ENCODE measurements at places on chromosomes 2 and 18.

- H3K36me3 ChIP-seq, result no peaks in the 10 kb centered on the region
- no peaks in the 10 kb centered on the region for H3K4me1 ChIP-seq
- H3K27ac ChIP-seq, result no peak overlapping the region
- no peak for DNase-seq
These were observed 49.1 kb downstream of the KCNF1 start for GRCh38 chr2:10960606-10961489.

GRCh38 chr18:54296062-54296461, 26.7 kb downstream of the POLI start:
- no peaks in the 10 kb centered on the region for H3K4me1 ChIP-seq
- no peak for DNase-seq
- H3K4me3 ChIP-seq, result no peak overlapping the region

GRCh38 chr18:36083729-36084128, 16.4 kb upstream of the RPRD1A start:
- no peaks in the 10 kb centered on the region for H3K36me3 ChIP-seq
- DNase-seq, result no peak
- no peak overlapping the region for H3K4me3 ChIP-seq

- DNase-seq, result no peak
- H3K4me1 ChIP-seq, result no peaks in the 10 kb centered on the region
- no peaks in the 10 kb centered on the region for H3K36me3 ChIP-seq
- no peak overlapping the region for H3K4me3 ChIP-seq
These were observed 257.2 kb downstream of the ANAPC1 start for GRCh38 chr2:111626865-111627163.

GRCh38 chr2:66555091-66555490, 120.2 kb downstream of the MEIS1 start:
- no peak for DNase-seq
- H3K4me1 ChIP-seq, result no peaks in the 10 kb centered on the region
- no peak overlapping the region for H3K27ac ChIP-seq
- H3K4me3 ChIP-seq, result no peak overlapping the region

DNA sequence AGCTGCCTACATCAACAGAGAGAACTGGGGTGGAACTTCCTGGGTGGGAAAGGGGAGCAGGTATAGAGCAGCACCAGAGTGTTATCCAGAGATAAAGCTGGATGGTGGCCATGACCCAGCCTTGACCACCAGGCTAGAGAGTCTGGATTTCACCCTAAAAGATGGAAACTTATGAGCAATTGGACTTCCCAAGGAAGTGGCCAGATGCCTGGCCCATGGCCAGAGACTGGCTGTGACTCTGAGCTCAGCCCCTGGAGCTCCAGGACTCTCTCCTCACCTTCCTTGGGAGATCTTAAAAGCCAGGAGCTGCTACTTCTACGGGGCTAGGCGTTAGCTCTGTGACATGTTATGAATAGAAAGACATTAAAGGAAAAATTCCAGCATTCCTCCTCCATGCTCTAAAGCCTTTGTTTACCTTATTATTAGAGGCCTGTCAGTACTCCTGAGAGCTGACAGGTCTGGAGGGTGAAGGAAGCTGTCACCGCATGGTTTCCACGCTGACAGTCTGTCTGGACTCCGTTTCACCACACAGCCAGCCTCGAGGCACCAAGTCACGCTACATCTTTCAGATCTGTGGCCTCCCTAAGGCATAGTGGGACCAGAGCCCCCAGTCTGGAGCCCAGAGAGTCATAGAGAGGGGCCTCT, 260.0 kb upstream of the SIX2 start:
- H3K27ac ChIP-seq, result no peak overlapping the region
- H3K4me3 ChIP-seq, result no peak overlapping the region
- peaks cover 5% of the 10 kb centered on the region for H3K4me1 ChIP-seq
- H3K36me3 ChIP-seq, result no peaks in the 10 kb centered on the region
- no peaks in the 10 kb centered on the region for H3K27me3 ChIP-seq

- H3K27me3 ChIP-seq, result no peaks in the 10 kb centered on the region
- H3K4me1 ChIP-seq, result peaks cover 5% of the 10 kb centered on the region
- no peak for DNase-seq
- H3K4me3 ChIP-seq, result no peak overlapping the region
These were observed 1.5 kb downstream of the ZFAND2B start for GRCh38 chr2:219207884-219208740.

GRCh38 chr2:147425437-147426029, 419.3 kb upstream of the ACVR2A start:
- no peaks in the 10 kb centered on the region for H3K36me3 ChIP-seq
- no peak for DNase-seq
- H3K4me3 ChIP-seq, result no peak overlapping the region
- H3K27me3 ChIP-seq, result no peaks in the 10 kb centered on the region
- H3K27ac ChIP-seq, result no peak overlapping the region

- peaks cover 3% of the 10 kb centered on the region for H3K4me1 ChIP-seq
- no peak for DNase-seq
- no peaks in the 10 kb centered on the region for H3K36me3 ChIP-seq
- H3K27ac ChIP-seq, result no peak overlapping the region
These were observed 122.1 kb downstream of the DLGAP1 start for GRCh38 chr18:4333043-4333442.

DNA sequence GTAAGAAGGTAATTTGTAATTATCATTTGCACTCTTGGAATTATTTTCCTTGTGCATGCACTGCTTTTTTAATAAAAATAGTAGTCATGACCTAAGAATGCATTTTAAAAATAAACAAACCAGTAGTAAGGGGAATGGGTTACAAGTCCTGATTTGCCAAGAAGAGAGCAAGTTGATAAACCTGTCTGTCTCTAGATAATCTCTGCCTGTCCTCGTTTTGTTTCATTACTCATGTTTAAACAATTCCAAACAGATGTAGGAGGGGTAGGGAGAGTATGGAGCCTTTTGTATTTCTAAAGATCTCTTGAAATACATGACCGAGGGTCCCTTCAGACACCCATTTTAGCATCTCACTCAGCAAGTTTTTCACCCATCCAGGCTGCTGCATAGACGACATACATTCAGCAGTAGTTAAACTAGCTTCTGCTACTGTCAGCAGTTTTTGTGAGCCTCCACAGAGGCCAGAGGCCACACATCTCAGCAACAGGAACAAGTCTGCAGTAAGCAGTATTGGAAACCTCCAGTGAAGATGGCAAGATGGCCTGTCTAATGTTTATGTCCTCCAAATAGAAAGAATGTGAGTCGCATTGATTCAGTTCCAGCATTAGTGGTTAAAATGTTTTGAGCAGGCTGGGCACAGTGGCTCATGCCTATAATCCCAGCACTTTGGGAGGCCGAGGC, 2.3 kb upstream of the EXOC6B start:
- DNase-seq, result no peak
- H3K27ac ChIP-seq, result no peak overlapping the region
- no peaks in the 10 kb centered on the region for H3K36me3 ChIP-seq
- no peaks in the 10 kb centered on the region for H3K4me1 ChIP-seq
- H3K27me3 ChIP-seq, result no peaks in the 10 kb centered on the region

- H3K4me3 ChIP-seq, result no peak overlapping the region
- H3K27ac ChIP-seq, result no peak overlapping the region
- no peak for DNase-seq
- H3K4me1 ChIP-seq, result peaks cover 7% of the 10 kb centered on the region
- H3K27me3 ChIP-seq, result no peaks in the 10 kb centered on the region
These were observed 76.3 kb upstream of the GLS start for GRCh38 chr2:190804182-190804795.

DNA sequence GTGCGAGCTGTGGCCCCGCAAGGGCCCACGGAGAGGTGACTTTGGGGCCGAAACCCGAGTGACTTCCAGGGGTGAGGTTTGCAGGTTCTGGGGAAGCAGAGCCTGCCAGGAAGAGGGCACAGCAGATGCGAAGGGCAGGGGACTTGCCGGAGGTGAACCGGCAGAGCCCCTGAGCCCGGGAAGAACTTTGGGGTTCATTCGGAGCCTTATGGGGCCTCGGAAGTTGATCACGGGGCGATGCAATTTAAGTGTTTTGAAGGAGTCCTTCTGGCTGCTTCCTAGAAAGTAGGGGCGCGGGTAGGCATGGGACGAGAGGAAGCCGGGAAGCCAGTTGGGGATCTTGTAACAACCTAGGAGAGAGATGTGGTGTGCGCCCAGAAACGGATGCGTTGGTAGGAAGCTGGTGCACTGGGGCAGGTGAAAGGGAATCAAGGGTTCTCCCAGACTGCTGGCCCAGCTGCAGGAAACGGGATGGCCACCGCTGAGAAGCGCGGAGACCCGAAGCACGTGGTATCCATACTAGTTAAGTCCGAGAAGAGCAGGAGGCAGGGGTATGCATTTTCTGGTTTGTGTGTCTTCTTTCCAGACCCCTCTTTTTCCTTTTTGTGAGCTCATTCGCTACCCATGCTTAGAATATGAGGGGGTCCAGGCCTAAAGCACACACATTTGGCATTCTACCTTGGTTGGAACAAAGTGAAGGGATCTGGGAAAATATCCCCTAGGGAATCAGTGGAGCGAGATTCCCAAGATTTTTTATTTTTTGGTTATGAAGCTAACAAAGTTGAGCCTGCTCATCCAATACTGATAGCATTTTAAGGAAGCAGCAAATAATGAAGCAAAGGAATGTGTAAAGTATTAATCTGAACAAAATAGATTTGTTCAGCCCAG, 758 bp downstream of the SCLY start:
- peak overlapping the region; percentile 92 for H3K4me3 ChIP-seq
- peak; percentile 70 for DNase-seq
- peak overlapping the region; percentile 64 for H3K27ac ChIP-seq
- H3K4me1 ChIP-seq, result peaks cover 10% of the 10 kb centered on the region

DNA sequence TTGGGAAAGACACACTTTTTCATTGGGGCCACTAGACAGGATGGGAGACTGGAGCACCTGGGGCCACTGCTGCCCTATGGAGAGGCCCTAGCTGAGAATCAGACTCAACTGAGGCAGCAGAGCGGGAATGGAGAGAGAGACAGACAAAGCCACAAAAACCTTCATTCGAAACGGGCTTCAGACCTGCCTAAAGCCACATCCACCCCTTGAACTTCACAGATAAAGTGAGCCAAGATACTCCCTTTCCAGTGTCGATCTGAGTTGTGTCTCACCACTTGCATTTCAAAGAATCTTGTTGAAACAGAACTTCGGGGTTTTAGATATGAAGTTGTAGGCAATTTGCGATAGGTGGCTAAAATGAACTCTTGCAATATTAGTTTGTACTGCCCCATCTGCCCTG, 11.3 kb upstream of the LDLRAD4 start:
- no peaks in the 10 kb centered on the region for H3K27me3 ChIP-seq
- H3K27ac ChIP-seq, result no peak overlapping the region
- no peak for DNase-seq
- H3K36me3 ChIP-seq, result no peaks in the 10 kb centered on the region

DNA sequence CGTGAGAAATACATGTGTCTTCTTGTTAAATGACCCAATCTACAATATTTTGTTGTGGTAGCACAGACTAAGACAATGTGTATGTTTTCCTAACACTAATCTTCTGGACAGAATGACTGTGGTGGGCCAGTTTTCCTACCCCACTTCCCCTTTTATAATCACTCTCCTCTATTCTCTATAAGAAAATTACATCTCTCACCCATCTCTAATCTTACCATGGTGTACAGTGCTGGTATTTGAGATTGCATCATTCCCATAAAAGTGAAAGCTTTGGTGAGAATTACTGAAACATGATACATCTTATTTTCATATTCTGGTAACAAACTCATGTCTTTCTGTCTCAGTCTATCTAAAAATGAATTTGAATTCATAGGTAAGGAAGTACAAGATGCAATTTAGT, 40.5 kb downstream of the CAVIN2 start:
- no peak overlapping the region for H3K27ac ChIP-seq
- H3K27me3 ChIP-seq, result no peaks in the 10 kb centered on the region
- H3K36me3 ChIP-seq, result no peaks in the 10 kb centered on the region
- DNase-seq, result no peak

- peaks cover 49% of the 10 kb centered on the region for H3K4me1 ChIP-seq
- no peaks in the 10 kb centered on the region for H3K27me3 ChIP-seq
- H3K27ac ChIP-seq, result peak overlapping the region; percentile 30
- H3K4me3 ChIP-seq, result no peak overlapping the region
These were observed 69.7 kb downstream of the TGOLN2 start for GRCh38 chr2:85257970-85258605.

DNA sequence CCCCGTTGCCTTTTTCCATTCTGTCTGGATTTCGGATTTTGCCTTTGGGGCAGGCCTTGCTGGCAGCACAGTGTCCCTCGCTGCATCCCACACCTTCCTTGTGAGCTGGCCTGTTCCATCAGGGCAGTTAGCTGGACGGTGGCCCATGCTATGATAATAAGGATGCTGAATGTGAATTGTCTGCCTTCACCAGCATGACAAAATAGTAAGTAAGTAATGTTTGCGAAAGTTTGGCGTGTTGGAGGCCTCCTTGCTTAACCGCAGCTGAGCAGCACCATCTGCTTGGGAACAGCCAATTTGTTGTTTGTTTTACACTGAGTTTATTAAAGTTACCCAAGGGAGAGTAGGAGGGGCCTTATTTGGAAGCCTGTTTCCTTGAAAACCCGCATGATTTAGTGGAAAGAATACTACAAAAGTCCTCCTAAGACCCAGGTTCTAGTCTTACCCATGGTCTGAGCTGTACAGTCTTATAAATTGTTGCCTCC, 469.7 kb upstream of the FANCL start:
- H3K27ac ChIP-seq, result no peak overlapping the region
- no peaks in the 10 kb centered on the region for H3K27me3 ChIP-seq
- no peak overlapping the region for H3K4me3 ChIP-seq
- H3K36me3 ChIP-seq, result no peaks in the 10 kb centered on the region
- no peaks in the 10 kb centered on the region for H3K4me1 ChIP-seq

DNA sequence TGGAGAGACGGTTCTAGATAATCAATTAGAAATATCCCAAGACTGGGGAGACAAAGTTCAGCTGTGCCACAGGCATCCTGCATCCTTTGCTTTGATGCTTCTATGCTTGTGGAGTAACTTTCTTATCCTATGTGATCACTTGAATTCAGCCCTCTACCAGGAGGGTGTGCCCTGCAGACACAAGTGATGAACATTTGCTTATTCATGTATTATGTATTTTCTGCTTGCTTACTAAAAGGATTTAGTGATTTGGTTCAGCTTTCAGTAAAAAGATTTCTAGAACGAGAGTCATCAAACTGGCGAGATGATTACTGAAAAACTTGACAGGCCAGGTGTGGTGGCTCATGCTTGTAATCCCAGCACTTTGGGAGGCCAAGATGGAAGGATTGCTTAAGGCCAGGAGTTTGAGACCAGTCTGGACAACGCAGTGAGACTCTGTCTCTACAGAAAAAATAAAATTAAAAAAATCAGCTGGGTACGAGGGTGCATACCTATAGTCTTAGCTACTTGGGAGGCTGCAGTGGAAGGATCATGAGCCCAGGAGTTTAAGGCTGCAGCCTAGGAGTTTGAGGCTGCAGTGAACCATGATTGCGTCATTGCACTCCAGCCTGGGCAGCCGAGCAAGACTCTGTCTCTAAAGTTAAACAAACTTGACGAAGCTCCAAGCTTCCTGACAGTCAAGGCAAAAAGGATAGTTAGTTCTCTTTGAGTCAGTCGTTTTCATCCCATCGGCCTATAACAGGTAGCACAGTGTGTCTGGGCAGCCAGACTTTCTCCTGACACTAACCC, 13.3 kb downstream of the HK2 start:
- no peaks in the 10 kb centered on the region for H3K27me3 ChIP-seq
- DNase-seq, result no peak
- H3K4me3 ChIP-seq, result no peak overlapping the region
- no peaks in the 10 kb centered on the region for H3K36me3 ChIP-seq

DNA sequence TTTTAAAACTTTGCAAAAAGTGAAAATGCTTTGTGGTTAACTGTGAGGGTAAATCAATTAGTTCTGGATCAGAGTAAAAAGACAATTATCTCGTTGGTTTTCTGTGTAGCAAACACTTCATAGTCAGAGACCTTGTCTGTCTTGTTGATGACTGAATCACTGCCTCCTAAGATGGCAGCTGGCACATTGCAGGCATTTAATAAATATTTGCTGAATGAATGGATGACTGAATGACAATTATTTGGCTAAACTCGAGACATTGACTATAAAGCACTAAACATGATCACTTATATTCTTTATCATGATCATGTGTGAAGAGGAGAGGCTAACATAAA, 96.2 kb downstream of the MAIP1 start:
- no peak overlapping the region for H3K27ac ChIP-seq
- H3K4me1 ChIP-seq, result no peaks in the 10 kb centered on the region
- H3K4me3 ChIP-seq, result no peak overlapping the region
- H3K27me3 ChIP-seq, result no peaks in the 10 kb centered on the region

Data from H1 (cell line).